ENCODE measurements at places on chromosomes 2 and 18. TPM values are rescaled to one million over a fixed set of nuclear protein-coding genes. Genes with fewer than 3 reads are reported as not detected.

DNA sequence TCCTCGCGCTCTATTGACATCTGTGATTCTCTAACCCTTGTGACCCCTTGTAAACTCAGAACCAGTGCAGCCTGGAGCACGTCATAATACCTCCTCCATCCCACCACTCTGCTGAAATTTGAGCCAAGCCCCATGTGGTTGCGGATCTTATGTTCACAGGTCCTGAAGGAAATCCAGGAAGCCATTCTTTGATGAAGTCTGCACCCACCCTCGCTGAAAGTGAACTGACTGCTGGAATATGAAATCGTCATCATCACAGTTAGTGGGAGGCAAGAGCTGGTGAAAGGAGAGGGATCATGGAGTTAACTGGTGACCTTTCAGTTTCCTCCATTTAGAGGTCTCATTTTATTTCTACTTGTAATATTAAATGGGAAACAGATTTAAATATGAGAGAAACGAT, 21.6 kb downstream of the ZEB2 start:
- DNase-seq, result no peak
- H3K36me3 ChIP-seq, result no peaks in the 10 kb centered on the region
- peak overlapping the region; percentile 33 for H3K27ac ChIP-seq
- no peak overlapping the region for H3K4me3 ChIP-seq
- no peaks in the 10 kb centered on the region for H3K27me3 ChIP-seq

- no peak overlapping the region for H3K4me3 ChIP-seq
- H3K4me1 ChIP-seq, result no peaks in the 10 kb centered on the region
- DNase-seq, result no peak
- no peak overlapping the region for H3K27ac ChIP-seq
- H3K36me3 ChIP-seq, result no peaks in the 10 kb centered on the region
These were observed 22.4 kb upstream of the KCNK3 start for GRCh38 chr2:26670171-26670570.

DNA sequence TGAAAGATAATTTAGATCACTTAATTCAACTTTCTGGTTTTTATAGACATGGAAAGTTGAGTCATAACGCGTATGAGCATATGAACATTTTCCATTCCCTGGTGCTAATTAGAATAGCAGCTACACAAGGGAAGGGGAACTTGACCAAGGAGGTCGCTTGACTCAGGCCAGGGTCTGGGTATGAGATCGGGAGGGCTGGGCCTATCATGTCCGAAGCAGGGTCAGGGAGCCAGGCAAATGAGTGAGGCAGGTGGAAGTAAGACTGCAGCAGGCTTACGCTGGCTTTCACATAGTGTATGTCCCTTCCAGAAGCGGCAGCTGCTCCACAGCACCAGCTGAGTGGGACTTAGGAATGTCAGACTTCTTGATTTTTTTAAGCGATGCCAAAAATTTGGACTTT, 14.7 kb downstream of the RALB start:
- H3K4me1 ChIP-seq, result no peaks in the 10 kb centered on the region
- H3K27ac ChIP-seq, result no peak overlapping the region
- no peaks in the 10 kb centered on the region for H3K36me3 ChIP-seq
- no peak for DNase-seq
- H3K27me3 ChIP-seq, result no peaks in the 10 kb centered on the region

Gene FEV
- total RNA-seq, result not detected

Gene IGFBP5
- total RNA-seq, result 554 TPM

- no peak for DNase-seq
- H3K4me3 ChIP-seq, result no peak overlapping the region
- no peak overlapping the region for H3K27ac ChIP-seq
These were observed 4.9 kb downstream of the CEBPZOS start for GRCh38 chr2:37201208-37201607.

- H3K27ac ChIP-seq, result no peak overlapping the region
- no peaks in the 10 kb centered on the region for H3K27me3 ChIP-seq
- DNase-seq, result no peak
- H3K36me3 ChIP-seq, result no peaks in the 10 kb centered on the region
These were observed 330.2 kb downstream of the DSC3 start for GRCh38 chr18:30712383-30712782.

- H3K4me3 ChIP-seq, result peak overlapping the region; percentile 14
- peak overlapping the region; percentile 77 for H3K27ac ChIP-seq
- DNase-seq, result no peak
- H3K27me3 ChIP-seq, result no peaks in the 10 kb centered on the region
- no peaks in the 10 kb centered on the region for H3K4me1 ChIP-seq
These were observed 18.5 kb downstream of the NEURL3 start for GRCh38 chr2:96486696-96487095.

DNA sequence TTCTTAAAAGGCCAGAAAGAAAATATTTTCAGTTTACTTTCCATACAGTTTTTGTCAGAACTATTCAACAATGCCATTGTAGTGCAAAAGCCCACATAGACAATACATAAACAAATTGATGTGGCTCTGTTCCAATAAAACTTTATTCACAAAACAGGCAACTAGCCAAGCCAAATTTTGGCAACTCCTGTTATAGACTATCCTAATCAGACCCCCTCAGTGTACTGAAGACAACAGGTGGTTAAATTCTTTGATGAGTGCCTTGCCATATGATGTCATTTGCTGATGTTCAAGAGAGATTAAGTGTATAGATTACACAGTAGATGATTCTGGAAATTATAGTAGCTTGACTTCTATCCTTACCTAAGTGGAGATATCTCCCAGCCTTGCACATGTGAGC, 83.4 kb downstream of the FANCL start:
- peaks cover 14% of the 10 kb centered on the region for H3K36me3 ChIP-seq
- no peak overlapping the region for H3K4me3 ChIP-seq
- H3K27me3 ChIP-seq, result no peaks in the 10 kb centered on the region
- no peak for DNase-seq
- H3K4me1 ChIP-seq, result no peaks in the 10 kb centered on the region

GRCh38 chr2:219171231-219171651, 1.4 kb upstream of the SLC23A3 start:
- DNase-seq, result peak; percentile 83
- no peaks in the 10 kb centered on the region for H3K27me3 ChIP-seq
- peaks cover 28% of the 10 kb centered on the region for H3K36me3 ChIP-seq
- H3K4me3 ChIP-seq, result no peak overlapping the region
- peak overlapping the region; percentile 68 for H3K27ac ChIP-seq
- no peaks in the 10 kb centered on the region for H3K4me1 ChIP-seq
